ENCODE measurements at places on chromosomes 5 and 9.

DNA sequence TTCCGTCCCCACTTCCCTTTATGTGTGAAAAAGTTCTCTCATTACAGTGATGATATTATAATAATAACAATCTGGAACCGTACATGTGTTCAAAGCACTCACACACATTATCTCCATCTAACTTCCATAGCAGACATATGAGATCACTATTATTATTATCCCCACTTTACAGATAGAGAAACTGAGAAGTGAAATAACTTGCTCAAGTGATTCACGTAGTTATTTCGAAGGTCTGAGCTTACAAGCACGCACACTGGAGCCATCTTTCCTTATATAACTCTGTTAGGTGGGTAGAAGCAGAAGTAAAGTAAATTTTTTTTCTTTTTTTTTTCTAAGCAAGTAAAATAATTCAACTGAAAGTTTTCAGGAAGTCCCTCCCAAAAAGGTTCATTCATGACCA lies 62.9 kb upstream of the PTGER4 start:
- no peak for DNase-seq

DNA sequence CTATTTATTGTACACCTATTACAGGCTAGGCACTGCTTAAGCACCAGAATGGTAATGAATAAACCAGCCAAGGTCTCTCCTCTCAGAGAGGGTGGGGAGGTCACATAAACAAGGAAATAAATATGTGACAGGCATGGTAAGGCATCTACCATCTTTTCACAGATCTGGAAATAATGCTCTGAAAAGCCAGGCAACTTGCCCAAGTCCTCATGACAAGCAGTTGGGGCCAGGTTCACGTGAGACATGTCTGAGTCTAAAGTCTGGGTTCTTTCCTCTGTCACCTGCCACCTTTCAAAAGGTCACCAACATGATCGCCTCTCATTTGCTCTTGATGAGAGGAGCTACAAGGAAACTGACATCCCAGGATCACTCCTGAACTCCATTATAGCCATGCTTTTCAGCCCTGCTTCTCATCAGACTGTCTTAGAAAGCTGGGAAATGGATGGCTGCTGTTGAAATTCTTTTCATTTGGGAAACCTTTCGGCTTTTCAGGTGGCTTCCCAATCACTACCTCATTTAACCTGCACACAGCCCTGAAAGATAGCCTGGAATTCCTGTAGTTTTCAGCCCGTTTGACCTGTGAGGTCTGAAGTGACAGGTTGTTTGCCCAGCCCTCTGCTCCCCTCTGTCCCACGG lies 123.1 kb downstream of the CRB2 start:
- DNase-seq: no peak

- DNase-seq: no peak
These were observed 259.7 kb upstream of the ZNF608 start for GRCh38 chr5:125006011-125006685.

- no peak for DNase-seq
These were observed 108.4 kb upstream of the NREP start for GRCh38 chr5:111865356-111865755.

DNA sequence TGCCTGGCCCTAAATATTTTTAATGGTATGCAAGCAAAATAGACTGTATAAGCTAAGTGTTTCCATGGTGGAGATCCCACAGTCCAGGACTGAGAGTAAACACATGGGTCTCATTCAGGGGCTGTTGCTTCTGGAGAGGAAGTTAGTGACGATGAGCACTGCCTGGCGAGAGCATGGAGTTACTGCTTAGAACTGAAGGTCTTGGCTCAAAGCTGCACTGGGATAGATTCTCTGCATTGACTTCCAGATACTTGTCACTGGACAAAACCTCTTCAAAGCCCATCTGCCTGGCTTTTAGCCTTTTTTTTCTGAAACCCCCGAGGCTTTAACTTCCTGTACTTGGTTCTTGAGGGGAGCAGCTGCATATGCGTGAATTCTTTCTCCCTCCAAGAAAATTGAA lies 39.2 kb downstream of the GPR107 start:
- no peak for DNase-seq

DNA sequence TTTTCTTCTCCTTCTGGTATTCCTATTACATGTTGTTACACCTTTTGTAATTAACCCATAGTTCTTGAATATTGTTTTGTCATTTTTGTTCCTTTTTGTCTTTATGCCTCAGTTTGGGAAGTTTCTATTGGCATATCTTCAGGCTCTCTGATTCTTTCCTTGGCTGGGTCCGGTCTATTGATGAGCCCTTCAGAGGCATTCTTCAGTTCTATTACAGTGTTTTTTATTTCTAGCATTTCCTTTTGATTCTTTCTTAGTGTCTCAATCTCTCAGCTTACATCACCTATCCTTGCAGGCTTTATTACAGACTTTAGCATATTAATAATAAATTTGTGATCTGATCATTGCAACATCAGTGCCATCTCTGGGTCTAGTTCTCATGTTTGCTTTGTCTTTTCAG lies 33.8 kb downstream of the PHF2 start:
- no peak for DNase-seq

- DNase-seq: no peak
These were observed 136.3 kb downstream of the TMEM232 start for GRCh38 chr5:110590187-110590586.

DNA sequence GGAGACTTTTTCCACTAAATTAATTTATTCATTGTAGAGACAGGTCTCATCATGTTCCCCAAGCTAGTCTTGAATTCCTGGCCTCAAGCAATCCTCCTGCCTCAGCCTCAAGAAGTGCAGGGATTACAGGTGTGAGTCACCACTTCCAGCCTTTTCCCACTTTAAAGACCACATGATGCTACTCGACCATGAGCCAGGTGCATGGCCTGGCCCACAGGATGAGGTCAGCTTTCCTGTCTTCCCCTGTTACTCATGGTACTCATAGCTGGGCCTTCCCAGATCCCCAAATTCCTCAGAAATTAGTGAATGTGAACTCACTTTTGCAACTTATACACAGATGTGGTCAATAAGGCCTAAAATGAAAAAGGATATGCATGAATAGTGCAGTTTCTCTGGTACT lies 395.9 kb downstream of the SEMA5A start:
- DNase-seq: no peak

DNA sequence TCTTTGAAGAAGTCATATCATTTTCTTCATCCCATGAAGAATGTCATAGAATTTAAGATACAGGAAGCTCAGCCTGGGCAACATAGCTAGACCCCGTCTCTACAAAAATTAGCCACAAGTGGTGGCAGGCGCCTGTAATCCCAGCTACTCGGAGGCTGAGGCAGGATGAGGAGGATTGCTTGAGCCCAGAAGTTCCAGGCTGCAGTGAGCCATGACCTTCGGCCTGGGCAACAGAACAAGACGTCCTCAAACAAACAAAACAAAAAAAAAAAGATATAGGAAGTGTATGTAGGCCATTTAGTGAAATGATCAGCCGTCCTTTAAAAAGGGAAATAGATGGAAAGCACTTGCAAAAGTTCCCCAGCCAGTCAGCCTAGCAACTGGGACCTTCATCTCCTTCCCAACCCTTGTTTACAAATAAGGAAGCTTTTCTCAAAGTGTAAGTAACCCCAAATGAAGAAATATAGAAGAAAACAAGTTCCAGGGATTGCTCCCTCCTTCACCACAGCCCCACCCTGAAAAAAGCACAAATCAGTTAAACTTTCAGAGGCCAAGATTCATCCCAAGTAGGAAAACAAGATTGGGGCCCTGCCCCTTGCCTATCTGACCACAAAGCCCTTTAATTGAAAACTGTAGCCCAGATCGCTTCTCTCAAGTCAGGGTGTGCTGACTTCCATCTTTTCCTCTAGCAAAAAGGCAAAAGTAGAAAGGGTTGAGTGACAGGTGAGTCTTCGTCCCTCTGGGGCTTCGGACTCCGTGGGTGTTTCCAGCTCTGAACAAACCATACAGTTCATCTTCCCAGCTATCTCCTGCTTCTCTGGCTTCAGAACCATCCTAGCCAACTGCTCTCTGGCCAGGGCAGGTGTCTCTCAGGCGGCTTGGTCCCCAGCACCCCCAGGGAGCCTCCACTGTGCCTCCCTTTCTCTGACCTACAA lies 1.2 kb downstream of the SLC31A2 start:
- DNase-seq: no peak

- no peak for DNase-seq
These were observed 200 bp downstream of the NPR3 start for GRCh38 chr5:32711362-32711680.

DNA sequence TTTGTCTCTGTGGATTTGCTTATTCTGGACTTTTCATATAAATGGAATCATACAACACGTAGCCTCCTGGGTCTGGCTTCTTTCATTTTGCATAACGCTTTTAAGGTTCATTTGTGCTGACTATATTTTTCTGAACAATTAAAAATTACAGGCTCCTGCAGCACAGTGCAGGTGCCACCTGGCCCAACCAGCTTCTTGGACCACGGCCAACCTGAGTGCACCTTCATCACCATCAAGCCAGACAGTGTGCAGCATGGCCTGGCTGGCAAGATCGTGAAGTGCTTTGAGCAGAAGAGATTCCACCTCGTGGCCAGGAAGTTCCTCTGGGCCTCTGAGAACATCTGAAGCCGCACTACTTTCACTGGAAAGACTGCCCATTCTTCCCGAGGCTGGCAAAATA lies 53.5 kb upstream of the COL15A1 start:
- no peak for DNase-seq

GRCh38 chr5:22852807-22853660 lies at the start of gene CDH12:
CDH12 (minus strand) TSS chr5:22853344.
- no peak for DNase-seq

DNA sequence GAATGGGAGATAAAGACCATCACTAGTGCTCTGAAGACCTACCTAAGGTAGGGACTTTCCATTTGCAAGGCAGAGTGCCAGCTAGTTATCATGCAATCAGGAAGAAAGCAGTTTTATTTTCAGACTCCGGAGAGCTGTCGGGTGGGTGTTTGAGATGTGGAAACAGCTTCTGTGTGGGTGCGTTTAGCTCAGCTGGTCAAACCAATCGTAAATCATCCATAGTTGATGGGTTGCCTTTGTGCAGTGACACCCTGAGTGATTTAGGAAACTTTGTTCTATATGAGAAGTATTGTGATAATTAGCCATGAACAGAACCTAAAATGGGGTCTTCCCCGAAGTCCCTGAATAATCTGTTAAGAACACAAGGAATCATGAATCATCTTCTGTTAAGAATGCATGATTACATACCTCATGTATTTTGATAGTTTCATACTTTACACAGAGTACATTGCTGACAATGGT lies 284.3 kb downstream of the ARHGAP26 start:
- no peak for DNase-seq

DNA sequence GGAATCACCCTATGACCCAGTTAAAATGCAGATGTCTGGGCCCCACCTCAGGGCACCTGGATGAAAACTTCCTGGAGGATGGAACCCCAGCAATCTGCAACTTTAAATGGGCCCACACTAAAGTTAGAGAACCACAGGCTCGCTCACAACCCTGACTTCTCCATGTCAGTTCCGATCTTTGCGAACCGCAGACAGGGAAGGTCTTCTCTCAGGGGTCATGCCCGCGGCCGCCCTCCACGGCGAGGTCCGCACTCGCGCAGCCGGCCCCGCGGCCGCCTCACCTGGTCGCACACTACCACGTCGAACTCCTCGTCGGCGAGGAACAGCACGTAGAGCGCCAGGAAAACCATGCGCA lies 499 bp downstream of the ALG2 start:
- no peak for DNase-seq

DNA sequence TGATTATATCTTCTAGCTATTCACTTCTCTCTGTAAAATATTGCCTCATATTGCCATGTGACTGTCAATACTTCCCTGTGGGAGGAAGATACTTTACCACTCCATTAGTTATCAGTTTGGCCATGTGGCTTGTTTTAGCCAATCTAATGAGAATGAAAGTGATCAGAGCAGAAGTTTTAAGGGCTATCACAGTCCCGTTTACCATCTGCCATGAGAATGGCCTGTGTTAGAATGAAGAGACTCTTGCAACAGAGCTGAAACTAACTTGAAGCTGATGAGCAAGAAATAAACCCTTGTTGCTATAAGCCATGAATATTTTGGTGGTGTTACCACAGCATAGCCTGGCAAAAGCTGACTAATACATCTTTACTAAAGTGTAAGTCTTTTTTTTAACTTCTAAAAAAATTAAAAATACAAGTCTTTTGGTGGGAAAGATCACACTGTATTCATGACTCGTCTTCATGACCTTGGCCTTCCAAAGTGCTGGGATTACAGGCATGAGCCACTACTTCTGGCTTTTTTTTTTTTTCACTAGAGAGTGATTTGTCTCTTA lies 68.0 kb upstream of the CTNNA1 start:
- DNase-seq: no peak

GRCh38 chr9:116991051-116991450 lies 303.9 kb downstream of the TRIM32 start:
- DNase-seq: no peak

- DNase-seq: no peak
These were observed 76.9 kb upstream of the MINAR2 start for GRCh38 chr5:129670957-129671500.

DNA sequence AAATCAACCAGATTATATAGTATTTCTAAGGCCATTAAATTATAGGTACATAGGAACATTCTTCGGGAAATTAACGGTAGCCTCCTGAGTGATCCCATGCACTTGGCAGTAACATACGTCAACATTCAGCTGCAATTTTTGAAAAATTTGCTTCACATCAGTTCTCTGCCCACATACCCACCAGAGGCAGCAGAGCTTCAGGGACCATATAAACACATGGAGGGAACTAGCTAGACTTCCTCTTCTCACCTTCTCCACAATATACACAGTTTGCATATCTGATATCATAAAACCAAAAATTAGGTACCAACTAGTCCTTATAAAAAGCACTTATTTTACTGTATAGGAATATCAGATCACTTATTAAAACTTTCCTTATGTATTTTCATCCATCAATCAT lies 4.8 kb downstream of the PSIP1 start:
- no peak for DNase-seq

Data from activated CD4-positive, CD25-positive, alpha-beta regulatory T cell (primary cell).